Activated T-cell treated with anti-CD3 and anti-CD28 coated beads for 48 hours (primary cell): ENCODE measurements at places on chromosomes 2 and 18.

GRCh38 chr2:183259921-183260320 is 135.7 kb downstream of the NUP35 start:
- DNase-seq: no peak

DNA sequence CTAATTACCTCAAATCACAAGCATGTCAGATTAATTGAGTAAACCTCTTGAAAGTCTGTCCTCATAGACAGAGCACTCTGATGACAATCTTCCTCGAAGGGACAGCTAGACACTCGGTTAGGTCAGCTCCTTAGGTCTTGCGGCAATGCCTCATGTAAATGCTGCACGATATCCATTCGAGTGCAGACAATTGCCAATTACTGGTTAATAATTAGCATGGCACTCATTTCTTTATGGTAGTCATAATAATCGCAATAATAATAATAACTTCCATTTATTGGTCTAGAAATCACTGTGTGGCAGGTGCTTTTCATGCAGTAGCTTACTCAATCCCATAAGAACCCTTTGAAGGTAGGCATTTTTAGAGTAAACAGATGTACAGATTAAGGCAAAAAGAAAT is 44.7 kb upstream of the DSC1 start:
- no peak for DNase-seq

DNA sequence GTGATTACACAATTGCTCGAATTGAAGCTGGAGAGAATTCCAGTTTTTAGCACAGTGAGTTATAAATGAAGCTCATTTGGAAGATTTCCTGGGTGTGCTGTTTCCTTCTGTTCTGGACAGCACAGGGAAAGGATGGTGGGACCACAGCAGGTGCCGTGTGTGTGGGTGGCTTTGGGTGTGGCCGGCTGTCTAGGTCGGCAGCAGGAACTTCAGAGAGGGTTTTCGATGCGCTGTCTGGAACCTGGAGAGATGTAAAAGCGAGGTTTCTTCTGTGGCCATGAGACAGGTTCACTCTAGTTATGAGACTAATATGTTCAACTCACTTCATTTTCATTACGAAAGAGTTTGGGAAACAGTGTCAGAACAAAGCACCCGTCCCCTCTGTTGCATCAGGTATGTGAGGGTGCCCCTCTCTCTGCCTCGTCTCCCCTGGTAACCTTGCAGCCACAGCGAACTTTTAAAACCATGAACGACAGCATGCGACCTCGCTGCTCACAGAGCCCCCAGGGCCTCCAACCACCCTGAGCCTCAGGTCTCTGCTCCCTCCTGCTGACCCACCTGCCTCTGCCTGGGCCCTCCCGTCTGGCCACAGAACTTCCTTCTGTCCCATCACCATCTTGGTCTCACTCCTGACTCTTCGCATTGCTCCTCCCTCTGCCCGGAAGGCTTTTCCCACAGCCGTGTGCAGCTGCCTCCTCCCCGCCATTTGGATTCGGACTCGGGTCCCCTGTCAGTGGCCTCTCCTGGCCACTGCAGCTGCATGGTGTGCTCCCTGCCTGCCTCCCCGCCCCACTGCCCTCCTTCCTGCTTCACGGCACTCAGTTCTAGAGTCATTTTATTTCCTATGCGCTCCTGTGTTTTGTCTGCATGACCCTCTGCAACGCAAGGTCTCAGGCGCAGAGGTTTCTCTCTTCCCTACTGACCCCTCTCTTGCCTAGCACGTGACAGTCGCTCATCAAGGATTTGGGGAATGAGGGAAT is 151.2 kb downstream of the NDUFA10 start:
- no peak for DNase-seq

DNA sequence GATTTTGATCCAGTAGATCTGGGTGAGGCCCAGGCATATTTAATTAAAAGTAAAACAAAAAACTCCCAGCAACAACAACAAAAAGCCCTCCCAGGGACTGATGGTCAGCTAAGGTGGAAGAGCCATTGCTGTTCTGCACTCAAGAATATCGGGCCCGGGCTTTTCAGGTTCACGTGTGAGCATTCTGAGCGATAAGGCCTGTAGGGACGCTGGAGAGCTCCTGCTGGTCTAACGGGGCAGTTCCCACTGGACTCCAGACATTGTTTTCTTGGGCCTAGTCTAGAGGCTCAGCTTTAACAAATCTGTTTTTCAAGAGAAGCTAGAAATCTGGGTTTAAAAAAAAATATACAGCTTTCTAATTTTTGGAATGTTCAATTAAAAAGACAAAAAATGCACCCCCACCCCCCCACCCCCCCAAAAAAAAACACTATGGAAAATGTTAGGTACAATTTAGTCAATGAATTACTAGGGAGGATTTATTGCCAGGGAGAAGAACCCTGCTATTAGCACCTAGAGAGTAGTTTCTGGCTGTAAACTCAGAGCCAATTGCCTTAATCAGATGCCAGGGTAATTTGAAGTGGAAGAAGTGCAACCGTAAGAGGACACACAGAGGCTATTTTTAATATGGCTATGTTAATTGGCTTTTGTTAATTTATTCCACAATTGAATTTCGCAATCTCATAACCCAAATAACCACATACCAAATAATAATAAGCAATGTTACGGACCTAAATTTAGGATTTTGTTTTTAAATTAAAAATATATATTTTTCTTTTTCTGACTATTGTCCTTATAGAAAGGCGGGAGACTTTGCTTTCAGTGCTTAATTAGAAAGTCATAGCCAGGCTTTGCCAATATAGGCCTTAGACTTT is 78.9 kb downstream of the MAP4K4 start:
- no peak for DNase-seq

DNA sequence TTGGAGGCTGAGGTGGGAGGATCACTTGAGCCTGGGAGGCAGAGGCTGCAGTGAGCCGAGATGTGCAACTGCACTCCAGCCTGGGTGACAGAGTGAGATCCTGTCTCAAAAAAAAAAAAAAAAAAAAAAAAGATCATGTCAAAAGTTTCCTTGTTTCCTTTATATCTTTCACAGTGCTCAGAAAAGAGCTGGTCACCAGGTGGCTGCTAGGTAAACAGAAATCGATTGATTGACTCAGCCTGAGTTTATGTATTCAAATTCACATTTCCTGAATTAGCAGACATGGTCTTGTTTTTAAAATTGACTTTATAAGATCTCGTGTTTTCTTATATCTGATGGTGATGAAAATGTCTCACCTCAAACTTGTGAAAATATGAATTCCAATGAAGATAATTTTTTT is 261.8 kb upstream of the FANCL start:
- no peak for DNase-seq

- no peak for DNase-seq
Measured at GRCh38 chr18:7645756-7646155, 78.6 kb downstream of the PTPRM start.

DNA sequence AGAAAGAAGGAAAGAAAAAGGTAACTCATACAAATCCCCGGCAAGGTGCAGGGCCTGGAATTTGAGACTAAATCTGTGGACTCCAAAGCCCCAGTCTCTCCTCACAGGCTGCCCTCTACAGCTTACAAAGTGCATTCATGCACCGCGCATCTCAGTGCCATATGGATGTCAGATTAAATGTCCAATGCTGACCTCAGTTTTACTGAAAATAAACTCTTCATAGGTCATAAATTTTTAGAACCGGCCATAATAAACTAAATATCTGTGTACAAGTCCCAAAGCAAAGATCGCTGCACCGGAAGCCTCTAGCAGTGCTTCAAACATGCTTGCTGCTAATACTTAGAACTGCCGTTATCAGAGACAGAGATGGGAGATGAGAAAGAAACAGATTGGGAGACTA is 17.7 kb downstream of the ST6GAL2 start:
- no peak for DNase-seq

- no peak for DNase-seq
Measured at GRCh38 chr2:195279840-195280427, 377.1 kb upstream of the SLC39A10 start.

- no peak for DNase-seq
Measured at GRCh38 chr2:205751569-205752031, 69.3 kb downstream of the NRP2 start.

DNA sequence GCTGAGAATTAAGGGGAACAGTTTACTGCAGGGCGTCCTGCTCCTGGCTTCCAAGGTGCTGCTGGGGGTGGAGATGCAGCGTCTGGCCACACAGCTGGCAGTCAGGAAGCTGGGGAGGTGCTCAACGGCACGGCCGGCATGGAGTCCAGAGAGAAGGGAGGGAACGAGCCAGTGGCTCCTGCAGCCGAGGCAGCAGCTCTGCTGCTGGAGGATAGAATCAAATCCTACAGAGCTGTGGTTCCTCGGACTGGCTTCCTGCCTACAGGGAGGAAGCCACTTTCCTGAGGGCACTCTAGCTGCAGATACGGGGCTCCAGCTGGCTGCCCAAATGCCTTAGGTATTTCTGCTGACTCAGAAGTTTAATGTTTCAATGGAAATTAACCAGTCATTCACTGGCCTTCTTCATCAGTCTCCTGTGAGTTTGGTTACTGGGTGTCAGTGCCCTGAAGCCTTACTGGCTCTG is 266.3 kb downstream of the TWIST2 start:
- no peak for DNase-seq

DNA sequence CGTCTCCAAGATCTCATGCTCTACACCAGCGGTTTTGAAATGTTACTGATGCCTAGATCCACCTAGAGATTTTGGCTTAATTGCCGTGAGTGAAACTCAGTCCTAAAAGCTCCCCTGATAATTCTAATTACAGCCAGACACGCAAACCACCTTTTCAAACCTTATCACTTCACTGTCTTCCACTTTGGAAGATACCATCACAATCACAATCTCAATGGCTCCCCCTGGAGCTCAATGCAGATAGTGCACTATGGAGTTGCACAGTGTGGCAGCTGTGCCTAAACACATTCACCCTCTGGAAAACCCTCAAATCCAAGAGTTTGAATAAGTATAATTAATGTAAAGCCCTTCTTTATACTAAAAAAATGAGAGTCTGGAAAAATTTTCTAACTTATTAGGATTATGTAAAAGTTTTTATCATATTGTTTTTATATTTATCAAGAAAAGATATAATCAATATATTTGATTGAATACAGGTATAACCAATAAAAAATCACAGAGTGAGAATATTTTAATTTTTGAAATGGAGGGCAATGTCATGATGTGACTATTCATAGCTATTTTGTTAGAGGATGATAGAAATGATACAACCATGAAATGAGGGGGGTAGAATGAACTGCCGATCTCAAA is 102.9 kb upstream of the SLC8A1 start:
- peak; percentile 26 for DNase-seq

GRCh38 chr18:63999871-64000270 is 30.0 kb downstream of the SERPINB8 start:
- DNase-seq: no peak

DNA sequence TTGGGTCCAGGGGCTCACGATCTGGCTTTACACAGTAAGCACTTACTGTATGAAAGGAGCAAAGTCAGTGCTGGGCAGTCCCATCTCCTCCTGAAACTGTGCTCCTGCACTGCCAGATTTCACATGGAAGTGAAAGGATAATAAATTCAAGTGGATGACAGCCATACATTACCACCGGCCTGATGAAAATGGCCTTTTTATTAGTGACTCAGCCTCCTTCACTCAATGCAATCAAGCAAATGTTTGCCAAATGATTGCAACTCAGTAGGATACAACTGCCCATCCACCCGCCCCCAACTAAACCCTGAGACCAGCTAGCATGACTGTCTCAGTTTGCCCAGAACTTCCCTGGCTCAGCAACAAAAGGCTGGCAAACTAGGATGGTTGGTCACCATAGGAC is 77.1 kb downstream of the MYO5B start:
- no peak for DNase-seq

DNA sequence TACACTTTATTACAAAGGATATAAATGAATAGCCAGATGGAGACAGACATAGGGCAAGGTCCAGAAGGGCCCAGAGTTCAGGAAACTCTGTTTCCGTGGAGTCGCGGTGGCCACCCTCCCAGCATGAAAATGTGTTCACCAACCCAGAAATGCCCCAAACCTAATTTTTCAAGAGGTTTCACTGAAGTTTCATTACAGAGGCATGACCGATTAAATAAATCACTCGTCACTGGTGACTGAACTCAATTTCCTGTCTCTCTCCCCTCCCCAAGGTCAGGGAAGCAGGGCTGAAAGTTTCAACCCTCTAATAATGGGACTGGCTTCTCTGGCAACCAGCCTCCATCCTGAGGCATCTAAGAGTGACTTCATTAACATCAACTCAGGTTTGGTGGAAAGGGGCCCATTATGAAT is 22.4 kb downstream of the USP40 start:
- no peak for DNase-seq

GRCh38 chr18:77470569-77471413 is 221.1 kb downstream of the GALR1 start:
- DNase-seq: no peak

DNA sequence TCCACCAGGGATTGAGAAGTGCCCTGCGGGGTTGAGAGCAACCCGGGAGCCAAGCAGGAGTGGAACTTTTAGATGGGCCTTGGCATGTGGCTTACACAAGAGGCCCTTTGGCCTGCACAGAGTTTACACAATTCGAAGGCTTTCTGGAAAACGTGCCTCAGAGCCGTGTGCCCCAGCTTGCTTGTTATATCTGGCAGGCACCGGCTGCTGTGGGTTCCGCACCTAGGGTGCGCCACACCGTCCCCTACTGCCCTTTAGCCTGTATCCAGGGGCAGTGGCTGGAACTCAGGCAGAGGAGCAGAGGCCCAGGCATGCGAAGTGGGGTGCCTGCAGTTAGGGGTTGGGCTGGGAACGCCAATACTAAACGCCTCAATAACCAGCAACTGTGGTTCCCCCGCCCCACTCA is 32.9 kb upstream of the EDAR start:
- DNase-seq: no peak

DNA sequence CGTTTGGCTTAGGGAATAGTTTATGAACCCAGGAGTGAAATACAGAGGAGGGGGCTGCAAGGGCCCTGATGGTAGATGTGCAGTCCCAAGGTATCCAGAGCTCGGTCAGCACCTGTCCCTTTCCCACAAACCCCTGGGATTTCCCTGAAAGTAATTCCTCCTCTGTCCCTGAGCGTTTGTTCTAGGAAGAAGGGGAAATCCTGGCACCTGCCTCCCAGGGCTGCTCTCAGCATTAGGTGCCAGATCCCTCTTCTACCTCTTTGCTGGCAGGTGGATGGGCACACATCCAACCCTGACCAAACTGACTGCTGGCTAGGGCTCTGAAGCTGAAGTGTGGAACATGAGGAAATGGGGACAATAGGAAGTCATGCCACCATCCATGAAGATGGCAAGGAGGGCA is 824.0 kb downstream of the SLC4A3 start:
- no peak for DNase-seq

GRCh38 chr2:183219888-183220287 is 95.6 kb downstream of the NUP35 start:
- DNase-seq: no peak

- DNase-seq: no peak
Measured at GRCh38 chr18:11110509-11110908, 38.9 kb downstream of the PIEZO2 start.

DNA sequence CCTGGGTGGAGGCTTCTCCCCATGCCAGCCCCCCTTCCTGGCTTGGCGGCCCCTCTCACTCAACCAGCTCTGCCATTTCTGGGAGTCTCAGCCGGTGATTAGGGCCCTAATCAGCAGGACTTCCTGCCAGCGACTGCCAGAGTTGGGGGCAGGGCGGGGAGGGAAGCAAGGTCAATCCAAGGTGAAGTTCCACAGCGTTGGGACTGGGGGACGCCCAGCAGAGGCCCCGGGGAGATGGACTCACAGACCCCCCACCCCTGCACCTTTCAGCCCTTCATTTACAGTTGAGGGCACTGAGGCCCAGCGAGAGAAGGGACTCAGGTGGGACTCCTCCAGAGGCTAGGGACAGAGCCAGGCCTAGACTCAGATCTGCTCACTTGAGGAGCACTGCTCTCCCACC is 65.3 kb downstream of the TNS1 start:
- DNase-seq: no peak
